Hippocampal formation (tissue), 2 donors: ENCODE measurements at places on chromosomes 5 and 9.

DNA sequence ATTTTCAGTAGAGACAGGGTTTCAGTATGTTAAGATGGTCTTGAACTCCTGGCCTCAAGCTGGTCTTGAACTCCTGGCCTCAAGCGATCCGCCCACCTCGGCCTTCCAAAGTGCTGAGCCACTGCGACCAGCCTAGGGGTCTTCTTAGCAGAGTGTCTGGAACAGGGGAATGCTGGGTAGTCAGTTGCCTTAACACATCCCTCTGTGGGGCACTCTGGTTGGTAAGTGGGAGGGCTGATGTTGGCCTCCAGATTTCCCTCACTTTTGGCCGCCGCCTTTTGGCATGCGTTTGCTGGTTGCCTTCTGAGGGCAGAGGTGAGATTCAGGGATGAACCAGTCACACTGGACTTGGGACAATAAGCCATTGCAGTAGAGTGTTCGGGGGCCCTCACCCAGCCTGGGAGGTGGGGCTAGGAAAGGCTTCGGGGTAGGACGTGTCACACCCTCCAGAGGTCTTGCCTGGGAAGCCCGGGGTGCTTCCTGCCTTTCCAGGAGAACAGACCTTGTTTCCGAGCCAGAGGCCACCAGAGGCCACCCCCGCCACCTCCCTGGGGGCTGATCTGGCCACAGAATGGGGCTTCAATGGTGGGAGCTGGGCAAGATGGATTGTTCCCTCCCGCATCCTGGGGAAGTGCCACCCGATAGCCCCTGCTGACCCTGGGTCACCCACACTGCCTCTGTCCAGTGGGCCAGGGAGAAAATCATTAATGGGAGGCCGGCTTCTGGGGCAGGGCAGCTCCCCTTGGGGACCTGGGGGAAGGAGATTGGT is 13.3 kb downstream of the FGF18 start:
- no peak for DNase-seq

- peak; percentile 5 for DNase-seq
Observed at GRCh38 chr5:91339063-91339705, 43.9 kb downstream of the ARRDC3 start.

GRCh38 chr5:624118-624950 is 12.2 kb downstream of the CEP72 start:
- DNase-seq = no peak

- DNase-seq = no peak
Observed at GRCh38 chr5:74341221-74341620, 299.3 kb downstream of the ENC1 start.

- no peak for DNase-seq
Observed at GRCh38 chr9:85941966-85942912, 1.3 kb downstream of the NAA35 start.
